ENCODE measurements at places on chromosomes 4 and X.
A peak's percentile ranks its signal among the peaks of the same experiment; 100 is the strongest.

DNA sequence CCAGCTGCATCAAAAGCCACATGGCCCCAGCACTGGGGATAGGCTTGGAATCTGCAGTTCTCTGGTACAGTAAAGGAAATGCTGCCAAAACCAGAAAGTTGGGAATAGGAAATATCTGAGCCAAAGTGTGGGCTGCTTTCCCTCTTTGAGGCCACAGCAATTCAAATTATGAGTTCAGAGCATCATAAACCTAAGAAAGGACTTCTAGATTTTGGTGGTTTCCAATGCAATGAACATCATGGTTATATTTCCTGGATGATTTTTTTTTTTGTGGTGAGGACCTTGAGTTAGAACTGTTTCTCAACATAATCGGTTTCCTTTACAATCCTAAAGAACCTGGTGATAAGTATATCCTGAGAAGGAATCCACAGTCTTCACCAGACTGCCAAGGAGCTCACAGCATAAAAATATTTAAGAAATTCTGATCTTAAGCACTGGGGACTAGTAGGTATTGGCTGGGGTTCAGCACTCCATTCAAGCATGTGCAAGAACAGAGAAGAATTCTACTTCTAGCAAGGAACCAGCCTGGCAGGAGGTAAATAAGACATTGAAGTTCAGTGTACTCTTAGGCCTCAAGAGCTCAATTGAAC is 29.8 kb upstream of the ARHGAP24 start:
- DNase-seq = no peak

- DNase-seq = no peak
Measured at GRCh38 chrX:107632346-107632745, 4.0 kb downstream of the PRPS1 start.

DNA sequence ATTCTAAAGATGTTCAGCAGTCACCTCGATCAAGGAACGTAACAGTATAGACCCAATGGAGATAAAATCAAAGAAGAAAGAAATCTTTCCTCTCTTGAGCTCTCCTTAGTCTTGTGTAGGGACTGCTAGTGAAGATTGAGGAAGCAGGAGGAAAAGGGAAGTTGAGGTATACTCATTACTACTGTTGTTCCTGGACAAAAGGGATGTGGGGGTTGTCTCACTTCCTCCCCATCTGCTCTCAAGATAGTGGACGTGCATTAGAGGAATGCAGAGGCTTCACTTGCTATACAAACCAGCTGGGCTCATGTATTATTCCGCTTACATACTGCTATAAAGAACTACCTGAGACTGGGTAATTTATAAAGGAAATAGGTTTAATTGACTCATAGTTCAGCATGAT is 208.9 kb upstream of the ARHGEF9 start:
- DNase-seq = no peak

GRCh38 chr4:154422152-154422551 is 69.4 kb downstream of the DCHS2 start:
- DNase-seq = no peak

GRCh38 chr4:35342833-35343232 is 901.5 kb downstream of the ARAP2 start:
- DNase-seq = no peak

- DNase-seq = no peak
Measured at GRCh38 chr4:78544678-78545077, 6.9 kb upstream of the ANXA3 start.

DNA sequence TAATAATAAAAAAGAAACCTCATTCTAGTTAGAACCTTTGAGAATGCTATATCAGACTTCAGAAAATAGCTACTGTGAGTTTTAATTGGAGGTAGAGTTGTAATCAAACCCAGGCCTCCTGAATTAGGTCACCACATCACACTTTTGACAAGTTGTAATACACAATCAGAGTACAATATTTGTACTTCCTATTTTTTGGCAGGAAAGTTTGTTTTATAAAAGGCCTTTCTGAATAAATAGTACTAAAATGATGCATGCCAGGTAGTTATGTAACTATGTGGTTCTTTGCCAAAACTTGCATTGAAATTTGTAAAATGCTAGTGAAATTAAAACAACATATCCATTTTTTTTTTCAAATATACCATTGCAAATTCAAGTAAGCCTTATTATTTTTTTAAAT is 26.8 kb downstream of the ADH7 start:
- no peak for DNase-seq

DNA sequence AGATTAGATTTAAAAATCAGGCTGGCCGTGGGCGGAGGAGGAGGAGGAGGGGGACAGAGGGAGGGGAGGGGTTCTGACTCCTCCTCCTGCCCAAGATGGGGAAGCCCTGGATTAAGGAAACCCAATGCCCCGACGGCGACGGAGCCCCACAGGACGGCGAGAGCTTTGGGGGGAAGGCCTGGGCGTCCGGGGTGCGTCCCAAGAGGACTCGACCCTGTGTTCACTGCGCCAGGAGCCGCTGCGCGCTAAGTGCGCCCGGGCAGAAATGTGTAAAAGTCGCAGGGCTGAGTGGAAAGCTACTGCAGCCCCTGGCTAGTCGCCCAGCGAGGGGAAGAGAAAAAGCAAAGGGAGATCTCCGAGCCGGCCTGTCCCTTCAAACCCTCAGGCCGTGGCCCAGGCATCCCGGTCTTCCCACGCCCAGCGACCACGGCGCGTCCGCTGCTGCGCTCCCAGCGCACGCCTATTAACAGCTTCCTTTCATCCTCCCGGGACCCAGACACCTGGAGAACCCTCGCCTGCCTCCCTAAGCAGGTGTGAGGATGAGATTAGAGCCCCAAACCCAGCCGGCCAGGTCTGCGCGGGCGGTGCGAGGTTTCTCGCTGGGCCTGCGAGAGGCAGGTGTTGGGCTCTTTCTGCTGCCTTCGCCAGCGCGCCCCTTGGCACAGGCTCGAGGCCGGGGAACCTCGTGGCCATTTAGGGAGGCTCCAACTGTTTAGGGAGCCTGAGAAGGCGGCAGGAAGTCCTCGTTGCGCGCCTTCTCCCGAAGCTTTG is 1.4 kb upstream of the RPS6KA3 start:
- DNase-seq = peak; percentile 4

DNA sequence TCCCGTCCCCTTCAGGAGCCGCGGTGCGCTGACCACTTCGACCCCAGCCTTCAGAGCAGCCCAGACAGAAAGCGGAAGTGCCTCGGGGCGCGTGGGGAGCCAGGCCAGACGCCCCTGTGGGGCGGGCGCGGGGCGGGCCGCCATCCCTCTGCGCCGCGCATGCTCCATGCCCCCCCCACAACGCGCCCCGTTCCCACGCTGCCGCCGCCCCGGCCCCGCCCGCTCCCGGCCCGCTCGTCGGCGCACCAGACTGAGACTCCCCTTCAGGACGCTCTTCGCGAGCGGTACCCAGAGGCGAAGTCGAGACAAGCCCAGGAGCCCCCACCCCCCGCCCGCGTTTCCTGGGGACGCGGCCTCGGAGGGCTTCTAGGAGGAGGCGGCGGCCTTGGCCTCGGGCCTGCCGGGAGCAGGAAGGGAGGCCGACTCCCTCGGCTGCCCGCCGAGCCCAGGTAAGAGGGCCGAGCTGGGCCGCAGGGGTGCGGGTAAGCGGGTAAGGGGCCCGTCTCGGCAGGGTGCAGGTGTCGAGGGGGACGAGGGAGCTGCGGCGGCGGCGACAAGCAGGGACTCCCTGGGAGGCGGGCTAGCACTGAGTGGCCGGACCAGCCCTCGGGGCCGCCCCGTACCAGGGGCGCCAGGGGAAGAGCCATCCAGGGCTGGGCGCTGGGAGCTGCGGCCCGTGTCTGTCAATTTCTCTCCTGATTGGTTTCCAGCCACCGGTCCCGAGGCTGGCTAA is at the start of gene ZFP92:
TSS of gene ZFP92 (plus strand) at position 218 of the 733 bp plus-strand sequence. CDS start 6,851 bp downstream, outside the sequence.
- DNase-seq = peak; percentile 44

DNA sequence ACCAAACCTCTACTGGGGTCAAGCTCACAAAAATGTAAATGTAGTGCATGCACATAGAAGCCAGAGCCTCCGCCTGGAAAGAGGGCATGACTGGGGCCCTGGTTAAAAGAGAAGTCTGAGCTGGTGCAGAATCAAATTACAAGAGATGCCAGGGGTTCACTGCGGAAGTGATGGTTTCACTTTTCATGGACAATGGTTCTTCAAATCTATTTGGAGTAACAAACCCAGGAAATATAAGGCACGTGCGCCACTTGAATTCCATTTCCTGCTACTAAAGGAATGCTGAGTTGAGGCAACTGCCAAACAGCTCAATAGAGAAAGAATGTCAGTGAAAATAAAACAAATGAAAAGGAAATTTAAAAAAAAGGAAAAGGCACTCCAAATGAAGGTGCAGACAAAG is 79.8 kb downstream of the FUNDC1 start:
- DNase-seq = no peak

- DNase-seq = peak; percentile 13
Measured at GRCh38 chr4:82865592-82865991, 25.4 kb downstream of the SEC31A start.

DNA sequence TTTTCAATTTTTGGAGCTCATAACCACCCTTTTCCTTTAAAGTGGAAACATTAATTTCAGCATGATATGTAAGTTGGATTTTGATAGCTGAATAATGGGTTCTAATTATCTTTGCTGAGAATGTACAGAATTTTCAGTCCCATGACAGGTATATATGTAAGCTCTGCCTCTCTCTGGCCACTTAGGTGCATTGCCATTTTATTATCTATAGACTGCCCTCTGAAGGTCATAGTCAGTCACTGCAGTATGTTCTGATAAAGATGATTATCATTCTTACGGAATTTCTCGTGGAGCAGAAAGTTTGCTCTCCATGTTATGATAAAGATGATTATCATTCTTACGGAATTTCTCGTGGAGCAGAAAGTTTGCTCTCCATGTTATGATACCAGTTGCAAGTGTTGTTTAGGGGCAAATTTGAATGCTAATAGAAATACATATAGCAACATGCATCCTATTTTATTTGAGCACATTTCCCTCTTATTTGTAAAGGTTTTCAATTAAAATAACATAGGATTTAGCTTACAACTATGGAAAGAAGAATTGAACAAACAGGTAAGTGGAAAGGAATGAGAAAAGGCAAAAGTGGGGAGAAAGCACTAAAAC is 10.4 kb downstream of the AFP start:
- no peak for DNase-seq

DNA sequence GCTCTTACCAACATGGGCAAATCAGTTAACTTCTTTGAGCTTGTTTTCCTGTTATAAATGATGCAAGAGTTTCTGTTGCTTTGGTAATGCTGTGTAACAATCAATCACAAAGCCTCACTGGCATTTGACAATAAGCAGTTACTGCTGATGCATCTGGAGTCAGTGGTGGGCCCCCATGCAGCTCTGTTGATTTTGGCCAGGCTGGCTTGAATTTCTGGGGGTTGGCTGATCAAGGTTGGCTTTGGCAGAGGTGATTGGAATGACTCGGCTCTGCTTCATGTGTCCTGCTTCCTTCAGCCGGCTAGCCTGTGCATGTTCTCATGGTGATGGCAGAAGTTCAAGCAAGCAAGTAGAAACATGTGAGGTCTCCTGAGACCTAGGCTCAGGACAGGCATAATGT is 90.4 kb downstream of the PHEX start:
- no peak for DNase-seq

DNA sequence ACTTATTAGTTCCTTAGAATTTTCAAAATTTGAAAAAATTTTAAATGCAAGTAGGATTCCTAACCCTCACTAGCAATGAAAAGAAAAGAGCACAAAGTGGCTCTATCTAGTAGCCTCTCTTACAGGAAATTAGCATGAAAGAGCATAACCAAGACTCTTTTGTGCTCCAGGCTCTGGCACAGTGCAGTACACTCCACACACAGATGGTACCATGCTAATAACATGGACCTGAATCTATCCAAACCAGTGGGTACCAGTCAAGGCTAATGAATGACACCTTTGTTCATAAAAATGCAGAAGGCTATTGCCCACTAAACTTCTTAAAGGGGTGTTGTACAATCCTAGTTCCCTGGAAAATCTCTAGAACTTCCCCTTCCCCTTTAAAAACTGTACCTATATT is 119.0 kb downstream of the MANBA start:
- no peak for DNase-seq

GRCh38 chr4:183674153-183674552 is 15.1 kb downstream of the TRAPPC11 start:
- no peak for DNase-seq

Measured in stimulated activated CD4-positive, alpha-beta T cell treated with anti-CD3 and anti-CD28 coated beads, Interleukin-4, amount 100 ng/mL, for 24 hours (primary cell).